Epithelial cell of proximal tubule (primary cell): ENCODE measurements at places on chromosomes 11 and 22. TPM values are rescaled to one million over a fixed set of nuclear protein-coding genes. Genes with fewer than 3 reads are reported as not detected.

DNA sequence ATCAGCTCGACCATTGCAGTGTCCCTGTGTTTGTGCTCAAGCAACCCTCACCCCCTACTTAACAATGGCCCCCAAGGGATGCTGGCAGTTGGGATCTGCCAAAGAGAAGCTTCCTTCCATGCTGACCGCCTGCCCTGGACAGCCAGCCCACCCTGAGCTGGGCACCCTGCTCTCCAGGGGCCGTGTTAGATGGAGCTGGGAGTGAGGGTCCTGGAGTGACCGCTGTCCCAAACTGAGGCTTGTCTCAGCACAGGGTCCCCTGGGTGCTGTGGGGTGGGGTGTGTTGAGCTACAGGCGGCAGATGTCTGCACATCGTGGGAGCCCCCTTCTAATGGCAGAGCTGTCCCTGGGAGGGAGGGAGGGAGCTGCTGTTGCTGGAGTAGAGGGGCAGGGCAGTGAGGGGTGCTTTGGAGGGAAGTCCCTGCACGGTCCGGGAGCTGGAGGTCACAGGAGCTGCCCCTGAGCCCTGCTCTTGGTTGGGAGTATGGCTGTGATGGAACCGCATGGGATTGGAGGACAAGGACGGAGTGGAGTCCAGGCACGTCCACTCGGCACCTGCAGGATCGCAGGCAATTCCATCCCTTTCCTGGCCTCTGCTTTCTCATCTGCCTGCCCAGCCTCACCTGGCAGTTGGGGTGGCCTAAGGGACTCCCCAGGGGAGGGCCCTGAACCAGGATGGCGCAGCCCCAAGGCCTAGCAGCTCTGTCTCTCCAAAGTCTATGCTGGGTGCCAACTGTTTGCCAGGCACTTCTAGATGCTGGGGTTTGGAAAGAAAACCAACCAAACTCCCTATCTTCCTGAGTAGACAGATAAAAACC lies 126.3 kb downstream of the ARHGAP8 start:
- DNase-seq = no peak

The SLN gene
- 3.2 TPM in 1 of 2 replicates, not detected in the other for total RNA-seq

- no peak for DNase-seq
Observed at GRCh38 chr11:36452961-36453360, 57.1 kb downstream of the TRAF6 start.

The DLG2 gene
- 0.17 and 0.58 TPM in 2 replicates for total RNA-seq

- DNase-seq = no peak
Observed at GRCh38 chr11:59647245-59647980, 21.4 kb downstream of the PATL1 start.

The OR52N4 gene
- total RNA-seq = not detected in 2 replicates

The IGLL1 gene
- total RNA-seq = not detected in 2 replicates

GRCh38 chr22:27686534-27686933 lies 115.0 kb downstream of the MN1 start:
- DNase-seq = no peak

The SRRD gene
- 17.1 and 34.1 TPM in 2 replicates for total RNA-seq

The P2RY2 gene
- 1.1 and 5.4 TPM in 2 replicates for total RNA-seq

DNA sequence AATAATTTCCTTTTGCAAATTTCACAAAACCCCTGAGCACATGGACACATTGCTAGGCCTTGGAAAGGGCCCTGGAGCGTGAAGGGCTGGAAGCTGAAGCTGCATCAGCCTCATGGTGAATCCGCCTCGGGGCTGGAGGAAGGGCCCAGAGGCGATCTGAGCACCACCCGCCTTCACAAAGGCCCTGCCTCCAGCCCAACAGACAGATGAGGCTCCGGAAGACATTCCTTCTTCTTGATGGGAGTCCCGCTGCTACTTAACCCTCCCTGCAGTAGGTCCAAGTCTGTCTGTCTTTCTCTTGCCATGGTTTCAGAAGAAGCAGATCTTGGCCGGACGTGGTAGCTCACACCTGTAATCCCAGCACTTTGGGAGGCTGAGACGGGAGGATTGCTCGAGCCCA lies 16.5 kb downstream of the ARRB1 start:
- DNase-seq = no peak

The PGR gene
- under 0.01 TPM in 1 of 2 replicates, not detected in the other for total RNA-seq

DNA sequence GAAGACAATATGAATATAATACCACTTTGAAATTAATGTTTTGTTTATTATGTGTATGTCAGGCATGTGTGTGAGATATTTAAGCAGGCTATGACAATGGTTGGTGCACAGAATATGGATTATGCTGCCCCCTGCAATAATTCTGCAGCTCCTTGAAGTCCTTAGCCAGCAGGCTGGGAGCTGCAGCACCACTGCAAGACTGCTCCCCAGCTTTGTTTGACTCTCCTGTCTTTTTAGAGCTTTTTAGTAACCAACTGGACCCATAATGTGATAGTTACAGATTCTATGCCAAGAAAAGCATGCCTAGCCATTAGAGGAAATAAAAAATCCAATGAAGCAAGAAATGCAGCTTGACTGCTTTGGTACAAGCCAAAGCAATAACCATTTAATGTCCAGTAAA lies 535.1 kb downstream of the TMEM135 start:
- no peak for DNase-seq

DNA sequence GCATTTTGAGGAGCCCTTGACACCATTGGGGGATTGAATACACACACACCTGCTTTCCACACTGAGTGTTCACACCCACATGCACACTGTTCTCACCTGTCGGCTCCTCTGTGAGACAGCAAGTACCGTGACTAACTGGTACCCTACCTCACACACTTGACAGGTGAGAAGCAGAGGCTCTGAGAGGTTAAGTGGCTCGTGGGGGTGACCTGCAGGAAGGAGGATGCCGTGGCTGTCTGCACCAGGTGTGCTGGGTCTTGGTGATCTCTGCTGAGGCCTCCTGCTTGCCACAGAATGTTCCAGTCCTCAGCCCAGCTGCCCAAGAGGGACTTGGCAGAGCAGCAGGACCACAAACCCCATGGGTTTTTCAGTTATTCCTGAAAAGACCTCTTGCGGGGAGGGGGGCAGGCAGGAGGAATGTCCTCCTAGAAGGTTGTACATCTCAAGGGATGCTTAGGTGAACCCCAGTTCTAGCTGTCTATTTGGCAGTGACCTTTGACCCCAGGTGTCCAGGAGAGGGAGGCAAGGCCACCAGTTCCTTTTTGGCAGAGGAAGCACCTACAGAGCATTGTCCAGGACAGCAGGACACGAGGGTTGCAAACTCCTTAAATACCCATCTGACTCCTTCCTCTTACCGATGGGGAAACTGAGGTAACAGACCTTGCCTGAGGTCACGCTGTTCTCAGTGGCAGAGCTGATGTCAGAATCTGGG lies 66.0 kb downstream of the SHISAL1 start:
- no peak for DNase-seq

DNA sequence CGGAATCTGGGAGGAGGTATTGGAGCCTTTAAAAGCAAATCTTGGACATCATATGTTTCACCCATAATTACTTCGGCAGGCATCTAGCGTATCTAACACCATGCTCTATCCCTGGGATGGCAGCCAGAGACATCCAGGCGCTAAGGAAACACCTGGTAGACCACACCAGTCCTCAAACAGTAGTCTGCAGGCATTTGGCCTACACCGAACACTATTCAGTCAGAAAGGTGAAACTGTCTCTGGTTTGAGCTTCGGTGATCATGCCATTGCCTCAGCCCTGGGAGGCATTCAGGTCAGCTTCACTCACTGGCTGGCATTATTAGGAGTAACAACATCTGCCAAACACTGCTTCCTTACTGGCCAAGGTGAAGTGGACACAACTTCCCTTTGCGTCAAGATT lies 11.7 kb downstream of the SIRT3 start:
- no peak for DNase-seq

DNA sequence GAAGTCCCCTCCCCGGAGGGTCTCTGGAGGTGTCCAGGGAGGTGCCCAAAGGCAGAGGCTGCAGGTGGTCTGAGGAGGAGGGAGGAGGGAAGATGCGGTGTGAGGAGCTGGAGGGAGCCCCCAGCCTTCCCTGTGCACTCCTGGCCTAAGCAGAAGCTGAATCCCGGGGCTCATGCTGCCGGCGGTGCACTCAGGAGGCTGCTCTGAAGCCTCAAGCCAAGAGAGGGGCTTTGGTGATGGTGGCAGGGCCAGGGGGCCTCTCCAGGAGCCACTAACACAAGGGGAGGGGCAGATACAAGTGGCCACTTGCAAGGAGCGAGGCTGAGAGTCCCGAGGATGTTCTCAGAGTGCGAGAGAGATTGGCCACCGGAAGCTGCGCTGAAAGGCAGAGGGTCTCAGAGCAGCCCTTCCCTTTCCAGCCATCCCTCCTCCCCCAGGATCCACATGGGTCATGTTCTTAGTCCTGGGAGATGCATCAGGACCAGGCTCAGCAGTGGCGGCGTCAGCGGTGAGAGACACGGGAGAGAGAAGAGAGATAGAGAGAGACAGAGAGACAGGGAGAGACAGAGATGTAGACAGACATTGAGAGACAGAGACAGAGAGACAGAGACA lies 774 bp upstream of the MRGPRG start:
- no peak for DNase-seq

- no peak for DNase-seq
Observed at GRCh38 chr22:39489094-39490068, 12.7 kb upstream of the MIEF1 start.
